ENCODE measurements at places on chromosomes 11 and 22.

GRCh38 chr11:77966338-77966737 is 28.1 kb downstream of the INTS4 start:
- H3K4me3 ChIP-seq, result no peak overlapping the region
- no peaks in the 10 kb centered on the region for H3K27me3 ChIP-seq
- H3K36me3 ChIP-seq, result peaks cover 8% of the 10 kb centered on the region
- no peak overlapping the region for H3K27ac ChIP-seq
- no peak for DNase-seq

GRCh38 chr11:75350743-75351540 is 519 bp downstream of the ARRB1 start:
- no peaks in the 10 kb centered on the region for H3K36me3 ChIP-seq
- peak overlapping the region; percentile 88 for H3K4me3 ChIP-seq
- H3K4me1 ChIP-seq, result peaks cover 58% of the 10 kb centered on the region
- no peak for DNase-seq

DNA sequence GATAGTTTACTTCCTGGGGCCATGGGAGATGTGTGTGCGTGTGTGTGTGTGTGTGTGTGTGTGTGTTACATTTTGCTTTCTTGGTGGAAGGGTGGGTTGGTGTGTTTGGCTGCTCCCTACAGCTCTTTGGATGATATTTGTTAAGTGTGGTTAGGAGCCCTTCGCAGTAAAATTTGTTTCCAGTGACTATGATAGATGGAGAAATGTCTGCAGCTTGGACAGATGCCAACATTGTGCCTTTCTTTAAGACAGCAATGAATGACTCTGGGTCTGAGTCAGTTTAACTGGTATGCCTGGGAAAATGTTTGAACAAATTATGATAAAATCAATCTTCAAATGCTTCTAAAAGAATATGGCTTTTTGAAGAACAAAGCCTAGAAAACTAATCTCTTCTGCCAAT is 102.7 kb upstream of the TRPC6 start:
- H3K27me3 ChIP-seq, result no peaks in the 10 kb centered on the region
- no peak for DNase-seq
- H3K4me1 ChIP-seq, result no peaks in the 10 kb centered on the region
- no peak overlapping the region for H3K4me3 ChIP-seq

DNA sequence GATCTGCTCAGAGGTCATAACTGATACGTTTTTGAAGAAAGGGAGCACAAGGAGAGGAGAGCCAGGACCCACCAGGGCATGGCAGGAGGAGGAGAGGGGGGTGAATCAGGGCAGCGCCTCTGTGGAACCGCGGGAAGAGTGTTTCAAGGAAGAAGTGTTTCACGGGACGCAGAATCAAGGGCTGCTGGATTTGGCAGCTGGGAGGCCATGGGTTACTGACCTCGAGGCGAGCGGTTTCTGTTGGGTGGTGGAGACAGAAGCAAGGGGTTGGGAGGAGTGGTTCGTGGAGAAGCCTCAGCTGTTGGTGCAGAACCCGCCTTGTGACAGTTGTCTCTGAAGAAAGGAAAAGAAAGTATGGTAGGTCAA is 13.1 kb downstream of the VPS26B start:
- H3K4me3 ChIP-seq, result no peak overlapping the region
- H3K27ac ChIP-seq, result no peak overlapping the region
- peaks cover 19% of the 10 kb centered on the region for H3K36me3 ChIP-seq

DNA sequence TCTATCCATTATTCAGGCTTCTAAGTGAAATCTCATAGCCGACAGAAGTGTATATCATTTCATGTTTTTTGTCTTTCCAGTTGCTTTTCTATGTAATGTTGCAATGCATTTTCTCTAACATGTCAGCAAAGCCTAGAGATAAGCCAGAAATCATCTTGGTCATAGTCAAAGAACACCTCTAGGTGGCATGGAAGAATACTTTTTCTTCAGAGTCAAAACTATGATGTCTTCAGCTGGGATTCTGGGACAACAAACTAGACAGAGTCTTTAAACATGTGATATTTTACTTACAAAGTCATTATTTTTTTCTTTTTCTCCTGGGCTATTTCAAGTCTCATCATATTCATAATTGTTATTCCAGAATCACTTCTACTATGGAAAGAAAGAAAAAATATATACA is 4.4 kb downstream of the GAS2 start:
- H3K4me3 ChIP-seq, result no peak overlapping the region
- no peak for DNase-seq

GRCh38 chr11:71996946-71997345 is 1.8 kb upstream of the IL18BP start:
- H3K4me3 ChIP-seq, result no peak overlapping the region
- H3K27ac ChIP-seq, result no peak overlapping the region
- H3K4me1 ChIP-seq, result peaks cover 14% of the 10 kb centered on the region
- no peaks in the 10 kb centered on the region for H3K27me3 ChIP-seq

GRCh38 chr11:71131861-71132260 is 120.5 kb downstream of the SHANK2 start:
- H3K4me1 ChIP-seq, result no peaks in the 10 kb centered on the region
- peaks cover 8% of the 10 kb centered on the region for H3K27me3 ChIP-seq
- H3K36me3 ChIP-seq, result no peaks in the 10 kb centered on the region
- no peak overlapping the region for H3K27ac ChIP-seq
- H3K4me3 ChIP-seq, result no peak overlapping the region

GRCh38 chr11:126265811-126266210 is 2.9 kb downstream of the SRPRA start:
- peaks cover 65% of the 10 kb centered on the region for H3K36me3 ChIP-seq
- H3K27ac ChIP-seq, result no peak overlapping the region
- peaks cover 4% of the 10 kb centered on the region for H3K27me3 ChIP-seq
- H3K4me3 ChIP-seq, result no peak overlapping the region
- peak; percentile 9 for DNase-seq

DNA sequence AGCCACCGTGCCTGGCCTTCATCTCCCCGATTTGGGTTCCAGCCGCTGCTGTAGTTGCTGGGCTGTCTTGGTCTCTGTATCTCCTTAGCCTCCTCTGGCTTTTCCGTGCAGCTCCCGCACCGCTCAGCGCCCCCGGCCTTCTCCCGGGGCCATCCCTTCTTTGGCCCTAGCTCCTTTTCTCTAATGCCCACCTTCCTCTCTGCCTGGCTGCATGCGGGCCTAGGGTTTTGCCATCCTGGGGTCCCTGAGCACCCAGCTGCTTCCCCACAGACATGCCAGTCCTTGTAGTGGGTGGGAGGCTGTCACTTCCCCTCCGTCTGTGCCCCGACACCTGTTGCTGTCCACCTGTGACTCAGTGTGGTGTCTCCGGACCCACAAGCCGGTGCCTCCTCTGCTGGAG is 36.4 kb downstream of the KCNJ4 start:
- DNase-seq, result no peak
- no peaks in the 10 kb centered on the region for H3K4me1 ChIP-seq
- no peak overlapping the region for H3K4me3 ChIP-seq
- H3K36me3 ChIP-seq, result no peaks in the 10 kb centered on the region
- H3K27me3 ChIP-seq, result peaks cover 21% of the 10 kb centered on the region
- no peak overlapping the region for H3K27ac ChIP-seq

- no peaks in the 10 kb centered on the region for H3K4me1 ChIP-seq
- H3K27ac ChIP-seq, result no peak overlapping the region
- no peaks in the 10 kb centered on the region for H3K36me3 ChIP-seq
- no peak overlapping the region for H3K4me3 ChIP-seq
Measured at GRCh38 chr22:38824585-38824984, 19.2 kb downstream of the NPTXR start.

- peaks cover 17% of the 10 kb centered on the region for H3K36me3 ChIP-seq
- H3K4me3 ChIP-seq, result no peak overlapping the region
- H3K27ac ChIP-seq, result no peak overlapping the region
Measured at GRCh38 chr22:48842976-48843375, 984.7 kb downstream of the BRD1 start.

DNA sequence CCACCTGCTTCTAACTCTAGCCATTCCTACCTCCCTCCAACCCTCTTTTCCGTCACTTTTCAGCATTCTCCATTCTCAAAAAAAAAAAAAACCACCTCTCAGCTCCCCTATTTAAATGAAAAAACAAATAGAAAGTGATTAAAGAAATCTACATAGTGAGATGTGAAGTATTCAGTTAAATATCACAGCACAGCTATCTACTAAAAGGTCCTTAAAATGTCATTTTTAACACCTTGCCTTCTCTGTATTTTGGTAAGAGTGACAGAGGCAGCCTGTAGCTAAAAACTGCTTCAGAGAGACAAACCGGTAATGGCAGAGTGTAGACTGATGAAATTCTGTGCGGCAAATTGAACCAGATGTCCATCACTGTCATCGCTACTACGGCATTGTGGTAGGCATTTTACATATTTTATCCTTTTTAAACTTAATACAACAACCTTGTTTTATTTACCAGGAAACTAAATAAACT is 346 bp upstream of the ALG9 start:
- H3K4me3 ChIP-seq, result peak overlapping the region; percentile 99
- H3K36me3 ChIP-seq, result peaks cover 15% of the 10 kb centered on the region
- peak overlapping the region; percentile 70 for H3K27ac ChIP-seq

DNA sequence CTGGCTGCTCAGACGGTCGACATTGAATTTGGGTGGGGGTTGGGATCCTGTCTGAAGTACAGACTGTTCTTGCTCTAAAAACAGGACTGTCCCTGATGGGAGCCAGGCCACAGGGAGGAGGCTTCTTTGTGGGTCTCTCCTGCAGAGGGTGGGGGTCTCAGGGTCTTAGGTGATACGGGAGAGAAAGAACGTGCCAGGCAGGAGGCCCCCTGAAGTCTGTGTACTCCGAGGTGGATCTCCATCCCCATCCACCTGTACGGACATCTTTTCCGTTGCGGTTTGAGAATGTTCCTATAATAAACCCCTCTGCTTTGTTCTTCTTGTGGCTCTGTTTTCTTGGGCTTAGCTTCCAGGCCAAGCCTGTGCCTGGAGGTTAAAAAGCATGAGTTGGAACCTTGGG is 15.9 kb downstream of the PSMD13 start:
- no peak overlapping the region for H3K27ac ChIP-seq
- peaks cover 3% of the 10 kb centered on the region for H3K27me3 ChIP-seq
- no peak for DNase-seq
- H3K36me3 ChIP-seq, result peaks cover 25% of the 10 kb centered on the region
- H3K4me3 ChIP-seq, result no peak overlapping the region

DNA sequence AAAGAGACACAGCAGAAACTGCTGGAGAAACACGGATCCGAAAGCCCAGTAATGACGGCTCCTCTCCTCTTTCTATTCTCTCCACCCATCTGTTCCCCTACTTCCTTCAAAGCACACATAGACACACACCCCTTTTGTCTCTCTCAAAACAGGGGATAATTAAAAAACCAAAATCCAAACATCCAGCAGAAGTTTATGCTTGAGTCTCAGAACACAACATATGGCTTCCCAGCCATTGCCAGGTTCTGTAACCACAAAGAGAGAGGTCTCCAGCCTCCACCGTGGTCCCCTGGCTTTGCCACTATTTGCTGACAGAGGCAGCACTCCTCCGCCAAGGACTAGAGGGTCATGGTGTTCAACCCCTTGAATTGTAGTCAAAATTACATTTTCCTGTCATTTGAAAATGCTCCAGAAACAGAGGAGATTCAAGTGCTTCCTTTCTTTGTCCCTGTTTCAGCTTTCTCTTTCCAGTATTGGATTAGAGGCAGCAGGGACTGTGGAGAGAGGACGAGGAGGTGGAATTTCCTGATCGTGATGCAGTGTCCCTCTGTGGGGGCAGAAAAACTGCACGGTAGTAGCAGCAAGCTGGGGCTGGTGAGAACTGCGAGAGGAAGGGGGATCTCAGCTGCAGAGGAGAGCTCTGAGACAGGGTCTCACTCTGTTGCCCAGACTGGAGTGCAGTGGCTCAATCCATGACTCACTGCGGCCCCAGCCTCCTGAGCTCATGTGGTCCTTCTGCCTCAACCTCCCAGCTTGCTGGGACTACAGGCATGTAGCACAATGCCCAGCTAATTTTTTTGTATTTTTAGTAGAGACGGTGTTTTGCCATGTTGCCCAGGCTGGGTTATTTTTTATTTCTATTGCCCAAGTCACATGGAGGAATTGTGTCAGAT is 60.3 kb downstream of the UBASH3B start:
- peaks cover 51% of the 10 kb centered on the region for H3K4me1 ChIP-seq
- H3K27ac ChIP-seq, result peak overlapping the region; percentile 13
- peaks cover 14% of the 10 kb centered on the region for H3K36me3 ChIP-seq
- H3K27me3 ChIP-seq, result no peaks in the 10 kb centered on the region
- no peak for DNase-seq

DNA sequence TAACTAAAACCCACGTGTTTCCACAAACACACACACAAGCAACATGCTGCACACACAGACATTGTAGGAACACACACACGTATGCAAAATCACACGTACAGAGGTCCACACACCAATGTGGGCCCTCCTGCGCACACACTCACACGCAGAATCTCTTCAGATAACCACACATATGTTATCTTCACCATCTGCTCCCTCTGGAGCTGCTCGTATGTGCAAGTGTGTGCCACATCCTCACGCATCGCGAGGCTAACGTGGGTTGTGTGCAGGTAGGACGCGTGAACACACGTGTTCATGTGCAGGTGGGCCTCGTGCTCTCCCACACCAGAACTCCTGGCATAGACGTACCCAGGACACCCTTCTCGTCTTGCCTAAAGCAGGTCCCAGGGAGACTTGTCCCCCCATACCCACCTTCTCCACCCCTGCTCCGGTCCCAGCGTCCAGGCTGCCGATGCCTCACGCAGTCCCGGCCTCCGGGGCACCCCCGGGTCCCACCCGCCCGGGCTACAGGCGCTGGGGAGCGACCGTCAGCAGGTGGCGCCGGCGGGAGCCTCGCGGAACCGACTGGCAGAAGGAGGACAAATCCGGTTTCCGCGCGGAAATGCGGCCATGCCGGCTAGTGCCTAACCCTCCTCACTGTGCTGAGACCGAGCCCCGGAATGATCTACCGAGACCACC is 10.3 kb upstream of the IGSF9B start:
- DNase-seq, result no peak
- H3K4me1 ChIP-seq, result no peaks in the 10 kb centered on the region
- no peak overlapping the region for H3K27ac ChIP-seq
- H3K36me3 ChIP-seq, result no peaks in the 10 kb centered on the region
- H3K4me3 ChIP-seq, result no peak overlapping the region

DNA sequence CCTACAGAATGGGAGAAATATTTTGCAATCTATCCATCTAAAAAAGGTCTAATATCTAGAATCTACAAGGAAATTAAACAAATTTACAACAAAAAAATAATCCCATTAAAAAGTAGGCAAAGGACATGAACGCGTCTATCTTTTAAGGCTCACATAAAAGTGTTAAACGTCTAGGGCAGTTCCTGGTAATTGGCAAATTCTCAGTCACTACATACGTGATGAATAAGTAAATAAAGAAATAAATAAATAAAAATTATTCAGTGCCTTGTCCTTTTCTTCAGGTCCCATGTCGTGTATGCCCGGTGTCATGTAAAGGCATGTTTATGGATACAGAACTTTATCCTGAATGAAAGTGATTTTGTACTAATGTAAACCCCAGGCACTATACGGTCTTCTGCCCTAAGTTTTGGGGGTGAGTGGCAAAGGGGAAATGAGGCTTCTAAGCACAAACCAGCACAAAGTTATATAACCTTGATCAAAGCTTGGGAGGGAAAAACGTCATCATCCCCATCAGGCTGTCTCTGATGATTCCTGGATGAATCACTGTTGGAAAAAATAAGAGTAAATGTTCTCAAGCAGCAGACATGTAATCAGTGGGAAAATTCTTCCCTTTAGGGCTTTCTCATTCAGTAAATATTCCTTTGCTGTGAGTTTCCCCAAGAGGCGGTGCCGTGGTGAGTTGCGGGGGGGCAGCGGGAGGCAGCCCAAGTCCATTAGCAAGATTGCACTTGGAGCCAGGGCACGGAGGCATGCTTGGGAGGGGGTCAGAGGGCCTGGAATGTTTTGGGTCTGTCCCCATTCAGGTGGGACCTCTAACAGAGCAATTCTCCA is 30.4 kb upstream of the MICAL2 start:
- H3K4me3 ChIP-seq, result peak overlapping the region; percentile 69
- DNase-seq, result peak; percentile 98
- peak overlapping the region; percentile 96 for H3K27ac ChIP-seq
- H3K36me3 ChIP-seq, result peaks cover 22% of the 10 kb centered on the region
